Putamen (tissue), 1 donor: ENCODE measurements at places on chromosomes 2 and 18.

- no peak for DNase-seq
Measured at GRCh38 chr2:158580760-158581159, 124.0 kb downstream of the PKP4 start.

- DNase-seq: no peak
Measured at GRCh38 chr2:88443353-88443938, 9.0 kb downstream of the FOXI3 start.

DNA sequence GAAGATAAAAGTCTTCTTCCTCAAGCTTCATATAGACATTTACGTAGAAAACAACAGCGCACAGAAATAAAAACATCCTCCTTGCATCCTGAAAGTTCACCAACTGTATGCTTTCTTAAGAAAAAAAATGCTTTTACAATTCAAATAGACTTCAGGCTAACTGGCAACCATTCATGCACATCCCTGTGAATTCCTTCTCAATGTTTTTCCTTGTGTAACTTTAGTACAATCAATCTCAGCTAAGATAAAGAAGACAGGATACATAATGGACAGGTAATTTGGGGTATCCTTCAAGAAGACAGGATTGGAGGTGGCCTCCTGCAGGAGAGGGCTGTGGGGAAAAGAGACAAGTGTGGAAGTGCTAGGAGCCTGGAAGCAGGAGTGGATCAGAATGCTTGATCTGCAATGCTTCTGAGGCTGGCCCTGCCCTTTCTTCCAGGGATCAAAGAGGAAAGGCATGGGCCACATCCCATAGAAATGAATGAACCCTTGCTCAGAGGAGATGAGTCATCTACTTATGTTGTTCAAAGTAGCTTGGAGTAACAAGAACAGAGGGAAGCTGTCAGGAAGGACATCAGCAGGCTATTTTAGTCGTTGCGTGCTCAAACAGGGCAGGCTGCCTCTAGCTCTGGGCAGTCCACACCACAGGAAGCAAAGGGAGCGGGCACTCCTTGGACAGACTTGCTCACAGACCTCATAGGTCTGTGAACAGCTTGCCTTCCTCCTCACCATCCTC is 126.6 kb downstream of the TMEM131 start:
- DNase-seq: no peak

- no peak for DNase-seq
Measured at GRCh38 chr2:8549273-8549922, 132.5 kb upstream of the ID2 start.

DNA sequence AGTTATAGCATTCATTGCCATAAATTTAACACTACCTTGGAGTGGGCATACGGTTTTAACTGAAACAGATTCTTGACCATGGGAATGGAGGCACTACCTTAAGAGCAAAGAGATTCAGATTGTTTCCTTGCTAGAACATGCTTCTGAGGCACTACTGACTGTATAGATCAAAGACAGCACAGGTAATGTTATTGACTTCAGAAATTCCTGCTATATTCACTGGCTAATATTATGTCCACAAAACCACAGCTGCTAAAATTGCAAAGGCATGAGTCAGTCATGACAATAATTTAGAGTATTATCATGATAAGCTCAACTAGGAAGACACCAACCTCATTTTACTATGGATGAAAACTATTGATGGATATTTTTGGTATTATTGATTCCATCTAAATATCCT is 39.4 kb downstream of the SLC8A1 start:
- no peak for DNase-seq

GRCh38 chr2:226440127-226440918 is 359.3 kb downstream of the IRS1 start:
- DNase-seq: no peak

DNA sequence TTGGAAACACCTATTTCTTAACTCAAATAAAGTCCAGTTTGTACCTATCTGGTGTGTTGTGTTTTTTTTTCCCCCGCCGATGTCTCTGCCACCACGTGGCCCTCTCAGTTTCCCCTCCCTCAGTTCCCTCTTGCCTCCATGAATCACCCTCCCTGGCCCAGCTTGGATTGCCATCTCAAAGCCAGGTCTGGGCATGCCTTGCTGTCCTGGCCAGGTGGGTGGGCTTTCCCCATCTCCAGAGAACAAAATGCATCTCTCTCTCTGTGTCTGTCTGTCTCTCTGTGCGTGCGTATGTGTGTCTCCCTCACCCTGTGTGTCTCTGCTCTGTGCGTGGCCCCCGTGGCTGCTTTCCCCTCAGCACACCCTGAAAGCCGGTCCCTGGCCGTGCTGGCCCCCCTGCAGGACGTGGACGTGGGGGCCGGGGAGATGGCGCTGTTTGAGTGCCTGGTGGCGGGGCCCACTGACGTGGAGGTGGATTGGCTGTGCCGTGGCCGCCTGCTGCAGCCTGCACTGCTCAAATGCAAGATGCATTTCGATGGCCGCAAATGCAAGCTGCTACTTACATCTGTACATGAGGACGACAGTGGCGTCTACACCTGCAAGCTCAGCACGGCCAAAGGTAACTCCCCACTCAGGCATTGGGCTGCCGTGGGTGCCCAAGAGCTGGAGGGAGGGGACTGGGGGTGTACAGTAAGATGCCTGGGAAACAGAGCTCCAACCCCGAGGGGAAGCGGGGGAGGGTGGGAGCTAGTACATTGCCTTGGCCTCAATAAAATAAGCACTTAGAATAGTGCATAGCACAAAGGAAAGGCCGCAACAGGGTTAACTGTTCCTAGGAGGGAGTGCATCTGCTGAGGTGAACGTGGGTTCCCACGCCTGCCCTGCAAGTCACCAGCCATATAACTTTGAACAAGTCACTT is 31.6 kb upstream of the GMPPA start:
- DNase-seq: peak; percentile 44

DNA sequence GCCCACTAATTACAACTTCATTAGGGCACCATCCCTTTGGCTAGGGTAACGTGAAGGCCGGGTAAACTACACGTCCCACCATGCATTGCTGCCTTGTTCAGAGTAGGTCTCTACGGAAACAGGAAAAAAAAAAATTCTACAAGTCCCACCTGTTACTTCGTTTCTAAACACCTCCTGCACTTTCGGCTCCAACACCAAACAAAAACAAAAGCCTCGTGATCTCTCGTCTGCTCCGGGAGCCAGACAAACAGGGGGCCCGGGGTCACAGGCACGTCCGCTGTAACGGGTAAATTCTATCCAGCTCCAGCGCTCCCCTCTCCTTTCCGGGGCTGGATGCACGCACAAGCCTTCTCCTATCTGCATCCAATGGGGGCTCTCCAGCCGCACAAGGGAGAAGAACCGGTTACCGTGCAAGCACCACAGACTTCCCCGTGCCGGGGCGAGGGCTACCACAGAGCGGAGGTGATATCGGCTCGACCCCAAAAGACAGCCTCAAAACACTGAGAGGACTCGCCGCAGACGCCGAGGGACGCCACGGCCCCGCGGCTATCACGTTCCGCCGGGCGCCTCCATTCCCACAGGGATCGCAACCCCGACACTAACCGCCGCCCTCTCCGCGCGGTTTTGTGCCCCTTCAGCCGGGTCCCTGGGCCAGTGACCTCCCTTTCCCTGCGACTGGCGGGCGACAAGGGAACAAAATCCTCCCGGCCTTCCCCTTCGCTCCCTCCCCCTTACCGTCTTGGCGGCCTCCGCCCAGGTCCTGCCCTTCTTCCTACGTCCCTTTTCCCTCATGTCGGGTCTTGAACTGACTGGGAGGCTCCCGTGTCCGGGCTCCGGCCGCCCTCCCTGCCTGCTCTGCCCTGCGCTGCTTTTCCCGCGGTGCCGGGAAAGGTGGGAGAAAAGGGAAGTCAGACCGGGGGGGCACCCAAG is 591 bp downstream of the ASXL2 start:
- peak; percentile 63 for DNase-seq

DNA sequence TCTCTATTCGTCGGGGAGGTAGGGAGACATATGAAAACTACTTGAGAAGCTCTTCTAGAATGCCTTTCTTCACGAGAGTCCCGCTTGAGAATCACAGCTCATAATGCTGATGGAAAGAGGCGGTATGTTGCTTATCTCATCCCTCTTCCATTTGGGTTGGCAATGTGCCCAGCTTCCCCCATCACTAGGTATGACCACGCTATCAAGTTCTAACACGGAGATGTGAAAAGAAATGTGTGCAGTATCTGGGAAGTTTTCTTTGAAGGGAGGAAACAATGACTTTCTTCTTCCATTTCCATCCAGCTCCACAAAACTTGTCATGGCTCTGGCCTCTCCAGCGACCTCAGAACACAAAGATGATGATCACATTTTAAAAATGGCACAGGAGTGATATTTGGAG is 742.4 kb downstream of the DCDC2C start:
- no peak for DNase-seq
